ENCODE measurements at places on chromosomes 5 and 9.

GRCh38 chr5:159601216-159601615 lies 270.9 kb upstream of the IL12B start:
- DNase-seq = no peak

- DNase-seq = no peak
These were observed 54.6 kb downstream of the KCNT1 start for GRCh38 chr9:135756576-135756975.

DNA sequence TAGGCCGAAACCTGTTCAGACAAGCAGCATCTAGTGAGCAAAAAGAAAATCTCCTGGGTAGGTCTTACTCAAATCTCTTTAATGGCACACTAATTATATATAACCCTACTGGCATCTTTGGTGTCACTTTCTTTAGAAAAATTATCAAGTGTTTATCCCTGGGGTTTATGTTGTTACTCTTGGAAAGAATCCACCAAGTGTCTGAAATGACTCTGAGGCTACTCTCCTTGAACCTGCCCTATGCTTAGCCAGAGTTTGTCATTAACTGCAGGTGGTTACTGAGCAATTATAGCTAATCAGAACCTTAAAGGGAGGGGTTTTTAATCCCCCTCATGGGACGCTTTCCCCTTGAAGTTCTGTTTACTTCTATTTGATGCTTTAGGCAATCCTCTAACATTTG lies 381.9 kb downstream of the PLK2 start:
- DNase-seq = no peak

DNA sequence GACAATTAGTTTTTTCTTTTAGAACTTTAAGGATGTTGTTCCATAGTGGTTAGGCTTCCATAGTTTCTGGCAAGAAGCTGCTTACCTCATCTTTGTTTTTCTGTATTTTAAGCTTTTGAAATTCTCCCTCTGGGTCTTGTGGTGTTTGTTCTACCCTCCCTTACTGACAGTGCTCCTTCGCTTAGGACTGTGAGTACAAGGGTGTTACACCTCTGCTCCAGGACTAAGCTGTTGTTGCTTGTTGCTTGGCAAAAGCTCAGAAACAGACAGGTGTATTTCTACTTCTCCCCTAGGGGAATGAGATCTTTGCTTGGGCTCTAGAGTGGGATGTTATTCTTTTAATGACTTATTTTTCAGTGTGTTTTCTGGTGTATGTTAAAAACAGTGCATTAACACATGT lies 225.2 kb downstream of the WDR70 start:
- no peak for DNase-seq

- DNase-seq = no peak
These were observed 29.3 kb upstream of the ABL1 start for GRCh38 chr9:130805510-130806326.

DNA sequence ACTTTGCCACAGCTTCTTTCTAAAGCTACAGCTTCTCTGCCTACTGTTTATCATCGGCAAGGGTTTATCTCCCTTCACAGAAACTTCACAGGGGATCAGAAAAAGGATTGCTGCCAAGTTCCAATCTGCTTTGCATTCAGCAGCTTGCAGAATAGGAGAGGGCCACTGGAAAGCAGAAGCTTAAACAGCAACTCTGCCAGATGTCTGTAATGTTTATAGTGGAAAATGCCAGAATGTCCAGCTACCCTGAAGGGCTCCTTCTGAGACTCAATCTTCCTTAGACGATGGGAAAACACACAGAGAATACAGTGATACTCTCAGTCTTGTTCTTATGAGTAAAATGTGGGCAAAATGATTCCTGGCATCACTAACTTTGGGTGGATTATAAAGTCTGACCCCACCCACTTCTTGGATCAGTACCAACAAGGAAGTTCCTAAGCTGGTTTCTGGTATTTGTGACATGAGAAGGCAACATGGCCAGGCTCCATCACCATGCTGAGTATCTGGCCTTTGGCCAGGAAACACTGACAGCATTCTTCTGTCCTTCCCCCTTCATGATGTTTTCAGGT lies 19.0 kb downstream of the STOM start:
- DNase-seq = no peak

GRCh38 chr5:75324791-75325190 lies 12.2 kb upstream of the HMGCR start:
- DNase-seq = no peak
